ENCODE measurements at places on chromosomes 3 and 15.

- no peak for DNase-seq
Observed at GRCh38 chr15:90957791-90958190, 3.1 kb downstream of the RCCD1 start.

DNA sequence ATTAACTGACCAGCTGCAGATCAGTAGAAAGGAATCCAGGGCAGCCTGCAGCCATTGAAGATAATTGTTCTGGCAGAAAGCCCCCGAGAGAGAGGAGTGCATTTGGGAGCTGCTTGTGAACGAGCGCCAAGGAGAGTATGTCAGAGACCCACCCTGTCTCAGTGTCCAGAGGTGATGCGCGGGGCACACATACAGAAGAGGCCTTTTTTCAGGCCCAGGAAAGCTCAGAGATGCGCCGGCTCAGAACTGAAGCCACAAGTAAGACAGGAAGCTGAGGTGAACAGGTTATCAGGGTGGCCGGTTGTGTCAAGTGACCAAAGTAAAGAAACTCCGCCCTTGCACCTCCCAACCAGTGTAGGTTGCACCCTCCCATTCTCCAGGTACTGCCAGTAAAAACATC lies 59.8 kb upstream of the HEG1 start:
- no peak for DNase-seq

DNA sequence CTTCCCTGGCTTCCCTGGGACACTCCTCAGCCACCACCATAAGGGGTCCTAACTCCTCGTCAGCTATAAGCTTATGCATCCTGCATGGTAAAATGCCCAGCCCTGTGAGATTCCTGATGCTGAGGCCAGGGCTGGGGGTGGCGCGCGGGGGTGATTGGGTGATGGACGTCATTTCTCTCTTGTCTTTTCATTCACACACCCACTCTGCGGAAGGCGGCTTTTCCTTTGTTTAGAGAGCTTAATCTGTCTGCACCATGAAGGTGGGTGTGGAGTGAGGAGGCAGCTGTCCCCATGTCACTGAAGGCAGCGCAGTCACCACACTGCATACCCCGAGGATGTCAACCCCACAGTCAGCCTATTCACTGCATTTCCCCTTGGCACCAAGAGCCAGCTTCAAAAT lies 110.0 kb upstream of the NSMCE3 start:
- DNase-seq, result no peak

DNA sequence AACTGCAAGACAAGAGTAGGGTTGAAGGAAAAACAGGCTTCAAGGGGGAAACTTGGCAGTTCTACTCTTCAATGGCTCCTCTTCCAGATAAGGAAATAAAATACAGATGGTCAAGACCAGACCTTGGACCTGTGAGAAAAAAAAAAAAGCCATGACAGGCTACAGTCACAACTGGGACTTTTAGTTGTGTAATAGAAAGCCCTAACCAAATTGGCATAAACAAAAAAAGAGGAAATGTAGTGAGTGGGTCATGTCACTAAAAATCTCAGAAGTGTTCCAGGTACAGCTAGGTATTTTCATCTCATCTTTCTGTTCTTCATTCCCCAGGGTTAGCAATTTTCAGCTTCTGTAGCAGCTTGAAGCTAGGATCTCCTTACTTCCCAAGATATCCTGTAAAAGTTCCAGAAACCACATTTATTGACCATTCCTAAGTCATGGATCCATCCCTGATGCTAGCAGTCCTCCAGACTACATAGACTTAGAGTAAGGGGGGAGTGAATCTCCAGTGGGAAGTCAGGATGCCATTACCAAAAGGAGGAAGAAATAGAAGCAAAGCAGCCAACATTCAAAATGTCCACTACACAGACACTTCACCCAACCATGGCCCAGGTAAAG lies 61.0 kb upstream of the CSTA start:
- DNase-seq, result no peak

DNA sequence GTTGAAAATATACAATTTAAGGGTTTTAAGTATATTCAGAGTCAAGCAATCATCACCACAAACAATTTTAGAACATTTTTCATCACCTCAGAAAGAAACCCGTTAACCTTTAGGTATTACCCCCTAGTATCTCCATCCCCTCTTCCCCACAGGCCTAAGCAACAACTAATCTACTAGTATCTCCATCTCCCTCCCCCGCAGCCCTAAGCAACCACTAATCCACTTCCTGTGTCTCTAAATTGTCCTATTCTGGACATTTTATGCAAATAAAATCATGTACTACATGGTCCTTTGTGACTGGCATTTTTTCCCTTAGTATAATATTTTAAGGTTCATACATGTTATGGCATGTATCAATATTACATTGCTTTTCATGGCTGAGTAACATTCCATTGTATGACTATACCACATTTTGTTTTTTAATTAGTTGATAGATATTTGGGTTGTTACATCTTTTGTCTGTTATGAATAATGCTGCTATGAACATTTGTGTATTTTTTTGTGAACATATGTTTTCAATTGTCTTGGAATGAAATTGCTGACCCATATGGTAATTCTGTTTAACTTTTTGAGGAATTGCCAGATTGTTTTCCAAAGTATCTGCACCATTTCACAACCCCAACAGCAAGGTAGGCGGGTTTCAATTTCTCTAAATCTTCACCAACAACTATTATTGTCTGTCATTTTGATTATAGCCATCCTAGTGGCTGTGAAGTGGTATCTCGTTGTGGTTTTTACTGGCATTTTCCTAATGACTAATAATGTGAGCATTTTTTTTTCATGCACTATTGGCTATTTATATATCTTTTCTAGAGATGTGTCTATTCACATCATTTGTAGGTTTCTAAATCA lies 215.6 kb upstream of the CD96 start:
- no peak for DNase-seq

DNA sequence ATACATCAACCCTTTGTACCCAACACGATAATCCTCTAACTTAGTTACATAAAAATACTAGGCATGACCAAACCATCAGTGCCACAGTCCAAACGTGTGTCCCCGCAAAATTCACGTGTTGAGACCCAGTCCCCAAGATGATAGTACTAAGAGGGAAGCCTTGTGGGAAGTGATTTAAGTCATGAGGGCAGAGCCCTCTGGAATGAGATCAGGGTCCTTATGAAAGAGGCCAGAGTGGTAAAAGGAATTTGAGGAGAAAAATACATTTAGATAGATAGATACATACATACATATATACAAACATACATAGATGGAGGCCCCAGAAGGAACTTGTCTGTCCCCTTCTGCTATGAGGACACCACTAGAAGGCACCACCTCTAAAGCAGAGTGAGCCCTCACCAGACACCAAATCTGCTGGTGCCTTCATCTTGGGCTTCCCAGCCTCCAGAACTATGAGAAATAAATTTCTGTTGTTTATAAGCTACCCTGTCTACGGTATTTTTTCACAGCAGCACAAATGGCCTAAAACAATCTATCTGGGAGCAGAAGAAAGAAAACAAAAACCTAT lies 8.0 kb downstream of the TBC1D2B start:
- no peak for DNase-seq

DNA sequence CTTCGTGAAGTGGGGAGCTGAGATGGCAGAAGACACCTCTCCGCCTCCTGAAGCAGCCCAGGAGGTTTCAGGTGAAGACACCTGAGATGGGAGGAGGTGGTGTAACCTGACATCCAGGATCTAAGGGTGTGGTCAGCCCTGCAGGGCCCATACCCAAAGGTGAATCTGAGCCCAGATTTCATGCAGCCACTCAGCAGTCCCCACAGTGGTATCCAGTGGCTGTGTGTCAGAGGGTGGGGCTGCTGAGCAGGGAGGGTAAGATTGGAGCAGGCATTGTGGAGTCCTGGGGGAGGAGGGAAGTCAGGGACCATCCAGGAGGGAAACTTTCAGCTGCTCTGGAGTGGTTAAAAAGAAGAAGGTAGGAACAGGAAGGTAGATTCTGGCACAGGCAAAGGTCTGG lies 46.0 kb upstream of the SMAD6 start:
- no peak for DNase-seq

- DNase-seq, result no peak
Observed at GRCh38 chr15:35697549-35698299, 151.8 kb upstream of the DPH6 start.

GRCh38 chr15:40249477-40250303 lies 10.8 kb downstream of the PAK6 start:
- DNase-seq, result no peak

DNA sequence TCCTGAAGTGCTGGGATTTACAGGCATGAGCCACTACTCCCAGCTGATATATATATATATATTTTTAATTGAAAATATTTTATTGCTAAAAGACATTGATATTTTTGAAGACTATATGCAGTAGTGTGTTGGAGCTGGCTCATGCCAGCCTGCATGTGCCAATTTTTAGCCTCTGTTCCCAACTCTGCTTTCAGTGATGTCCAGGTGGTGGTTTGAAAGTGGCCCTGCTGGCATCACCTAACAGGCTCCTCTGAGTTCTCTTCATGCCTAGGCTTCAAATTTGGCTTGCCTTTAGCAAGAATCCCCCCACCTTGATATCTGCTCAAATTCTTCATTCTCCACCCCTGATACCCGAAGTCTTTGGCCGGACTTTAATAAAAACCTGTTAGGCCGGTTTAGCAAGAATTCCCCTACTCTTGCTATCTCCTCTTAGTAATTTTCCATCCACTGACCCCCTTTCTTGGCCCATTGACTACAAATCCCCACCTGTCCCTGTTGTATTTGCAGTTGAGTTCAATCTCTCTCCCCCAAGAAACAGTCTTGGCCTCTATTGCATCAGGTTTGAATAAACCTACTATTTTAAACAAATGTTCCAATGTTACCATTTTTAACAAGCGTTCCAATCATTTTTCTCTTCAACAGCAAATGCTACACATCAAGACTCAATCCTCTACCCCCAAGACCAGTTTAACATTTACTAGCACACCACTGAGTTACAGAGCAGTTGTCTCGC lies 23.9 kb upstream of the CTSH start:
- DNase-seq, result no peak

- DNase-seq, result no peak
Observed at GRCh38 chr3:35751207-35751606, 111.9 kb downstream of the ARPP21 start.

GRCh38 chr3:159978353-159978752 lies 10.3 kb upstream of the IL12A start:
- DNase-seq, result no peak

- no peak for DNase-seq
Observed at GRCh38 chr3:126706631-126707030, 2.6 kb downstream of the CHCHD6 start.

GRCh38 chr15:32807331-32807730 lies 89.5 kb downstream of the GREM1 start:
- DNase-seq, result no peak
